ENCODE measurements at places on chromosomes 4 and X.

- DNase-seq: no peak
These were observed 164.1 kb upstream of the TTC29 start for GRCh38 chr4:147109800-147110199.

- no peak for DNase-seq
These were observed 48.8 kb downstream of the PTCHD1 start for GRCh38 chrX:23383411-23383810.

- DNase-seq: no peak
These were observed 289.0 kb upstream of the ADGRL3 start for GRCh38 chr4:60911127-60911526.

GRCh38 chr4:32985256-32985655, 2265.1 kb downstream of the PCDH7 start:
- no peak for DNase-seq

- DNase-seq: no peak
These were observed 73.2 kb upstream of the EFNB1 start for GRCh38 chrX:68755616-68756125.

- DNase-seq: no peak
These were observed 37.9 kb downstream of the ZNF330 start for GRCh38 chr4:141258558-141258957.

DNA sequence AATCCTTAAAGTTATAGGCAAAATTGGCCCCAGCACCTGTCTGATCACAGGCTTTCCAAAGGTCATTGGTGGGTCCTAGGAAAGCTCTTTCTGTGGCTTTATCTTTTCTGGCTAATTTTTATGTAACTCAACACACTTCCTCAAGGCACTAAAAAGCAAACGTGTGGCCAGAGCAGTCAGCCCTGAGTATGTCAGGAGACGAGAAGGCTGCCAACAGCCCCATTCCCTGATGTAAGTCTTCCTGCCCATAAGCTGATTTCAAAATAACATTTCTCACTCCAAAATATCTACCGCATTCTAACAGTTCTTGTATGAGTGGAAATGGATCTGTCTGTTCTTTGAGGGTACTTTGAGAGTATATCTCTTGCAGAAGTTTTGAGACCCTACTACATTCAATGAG, 25.5 kb upstream of the FUNDC1 start:
- no peak for DNase-seq

- DNase-seq: no peak
These were observed 93.8 kb downstream of the ARHGAP10 start for GRCh38 chr4:147825451-147826287.

- no peak for DNase-seq
These were observed 143.1 kb downstream of the PALLD start for GRCh38 chr4:168639914-168640313.

DNA sequence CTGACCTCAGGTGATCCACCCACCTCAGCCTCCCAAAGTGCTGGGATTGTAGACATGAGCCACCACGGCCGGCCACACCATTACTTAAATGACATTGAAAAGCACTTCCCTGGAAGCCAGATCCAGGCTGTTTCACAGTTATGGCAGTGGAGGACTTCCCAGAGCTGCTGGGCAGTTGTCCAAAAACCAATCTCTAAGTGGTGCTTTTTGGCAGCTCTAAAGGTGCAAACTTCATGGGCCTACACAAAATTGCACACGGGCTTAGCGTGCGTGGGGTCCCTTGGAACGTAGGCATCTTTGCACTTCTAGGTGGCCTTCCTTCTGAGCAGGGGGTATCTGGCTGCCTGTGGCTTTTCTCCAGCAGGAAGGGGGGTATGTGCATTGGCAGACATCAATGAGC, 172.3 kb downstream of the SHOX start:
- no peak for DNase-seq

DNA sequence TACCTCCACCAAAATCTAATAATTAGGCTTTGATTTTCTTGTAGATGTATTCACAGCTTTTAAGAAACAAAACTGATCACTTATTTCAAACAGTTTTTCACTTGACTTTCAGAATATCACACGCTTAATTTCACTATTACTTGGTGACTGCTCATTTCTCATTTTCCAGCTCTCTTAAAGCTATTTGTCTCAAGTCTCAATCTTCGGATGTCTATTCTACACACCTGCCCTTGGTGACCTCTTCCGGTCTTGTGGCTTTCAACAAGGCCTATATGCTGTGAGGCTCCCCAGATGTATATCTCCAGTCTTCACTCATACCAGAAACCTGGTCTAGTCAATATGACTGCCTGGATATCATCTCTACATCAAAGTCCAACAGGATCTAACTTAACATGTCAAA, 34.9 kb upstream of the ANXA10 start:
- DNase-seq: no peak

- DNase-seq: no peak
These were observed 66.3 kb downstream of the ZFYVE28 start for GRCh38 chr4:2352171-2352570.

DNA sequence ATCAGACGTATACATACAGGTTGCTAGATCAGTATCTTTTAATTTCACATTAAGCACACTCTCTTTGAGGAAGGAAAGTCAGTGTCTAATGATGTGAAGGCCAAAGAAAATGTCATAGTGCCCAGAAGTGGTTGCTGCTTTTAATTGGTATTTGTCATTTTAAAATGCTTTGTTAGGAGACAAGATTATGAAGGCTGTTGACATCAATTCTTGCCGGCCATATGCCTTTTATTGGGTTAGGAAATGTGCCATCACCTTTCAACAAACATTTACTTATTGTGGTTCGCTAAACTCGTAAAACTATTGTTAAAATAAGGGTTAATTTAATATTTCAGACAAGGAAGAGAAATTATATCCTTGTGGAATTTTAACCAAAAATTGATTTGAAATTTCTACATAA, 32.2 kb downstream of the NFKB1 start:
- peak; percentile 16 for DNase-seq

- DNase-seq: no peak
These were observed 30.8 kb downstream of the NDNF start for GRCh38 chr4:121041307-121042090.

GRCh38 chr4:16817286-16817685, 81.2 kb downstream of the LDB2 start:
- no peak for DNase-seq

- DNase-seq: no peak
These were observed 241.2 kb upstream of the CTSO start for GRCh38 chr4:156194896-156195295.

GRCh38 chr4:53767482-53767881, 176.2 kb upstream of the LNX1 start:
- DNase-seq: no peak

GRCh38 chr4:149549911-149550310, 265.7 kb downstream of the IQCM start:
- DNase-seq: no peak

GRCh38 chr4:80592950-80593349, 257.4 kb downstream of the CFAP299 start:
- no peak for DNase-seq
